ENCODE measurements at places on chromosomes 2 and 18.

DNA sequence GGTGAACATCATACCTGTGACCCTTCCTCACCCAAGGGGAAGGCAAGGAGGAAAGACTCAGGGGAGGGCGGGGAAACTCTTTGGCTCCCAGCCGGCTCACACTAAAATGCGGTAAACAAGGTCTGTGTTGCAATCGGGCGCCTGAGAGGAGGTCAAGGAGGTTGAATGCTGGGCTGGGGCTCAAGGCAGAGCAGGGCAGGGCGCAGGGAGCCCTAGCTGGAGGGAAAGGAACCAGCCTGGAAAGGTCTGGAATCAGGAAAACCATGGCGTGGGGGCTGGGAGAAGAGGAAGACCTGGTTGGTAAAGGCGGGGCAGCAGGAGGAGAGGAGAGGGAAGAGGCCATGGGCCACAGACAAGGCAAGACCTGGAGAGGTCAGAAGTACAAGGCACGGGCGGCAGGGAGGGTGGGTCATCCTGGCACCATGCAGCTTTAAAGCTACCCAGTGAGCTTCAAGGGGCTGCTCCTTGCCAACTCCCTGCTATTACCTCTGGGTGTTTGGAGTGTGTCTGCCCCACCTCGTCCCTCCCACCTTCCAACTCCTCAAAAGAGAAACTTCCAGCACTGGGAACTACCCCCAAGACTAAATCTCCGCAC, 4.8 kb upstream of the TMEM37 start:
- no peak for DNase-seq

DNA sequence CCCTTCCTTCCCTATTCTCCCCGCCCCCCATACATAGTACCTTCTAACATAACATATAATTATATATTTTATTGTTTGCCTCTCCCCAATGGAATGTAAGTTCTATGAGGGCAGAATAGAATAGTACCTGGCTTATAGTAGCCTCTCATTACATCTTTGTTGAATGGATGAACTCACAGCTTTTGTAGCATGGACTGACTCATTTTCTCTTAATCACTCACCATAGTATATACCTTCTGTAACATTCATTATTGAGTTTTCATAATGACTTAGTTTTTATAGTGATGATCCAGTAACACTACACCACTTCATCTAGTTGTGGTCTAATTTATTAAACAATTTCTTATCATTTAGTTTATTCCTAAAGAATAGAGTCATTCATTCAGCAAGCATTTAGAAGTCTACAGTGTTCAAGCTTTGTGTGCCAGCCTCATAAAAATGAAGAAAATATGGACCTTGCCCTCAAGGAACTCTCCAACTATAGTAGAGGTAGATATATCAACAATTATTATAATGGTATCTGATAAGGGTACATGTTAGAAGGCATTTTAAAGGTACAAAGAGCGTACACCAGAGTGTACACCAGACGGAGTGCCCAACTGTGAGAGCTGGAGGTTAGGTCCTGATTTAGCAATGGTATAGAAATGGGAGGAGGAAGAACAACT, 31.1 kb downstream of the NCOA1 start:
- DNase-seq = no peak

GRCh38 chr18:11368020-11368419, 218.7 kb upstream of the PIEZO2 start:
- no peak for DNase-seq

GRCh38 chr2:137300987-137301386, 535.6 kb downstream of the THSD7B start:
- no peak for DNase-seq

DNA sequence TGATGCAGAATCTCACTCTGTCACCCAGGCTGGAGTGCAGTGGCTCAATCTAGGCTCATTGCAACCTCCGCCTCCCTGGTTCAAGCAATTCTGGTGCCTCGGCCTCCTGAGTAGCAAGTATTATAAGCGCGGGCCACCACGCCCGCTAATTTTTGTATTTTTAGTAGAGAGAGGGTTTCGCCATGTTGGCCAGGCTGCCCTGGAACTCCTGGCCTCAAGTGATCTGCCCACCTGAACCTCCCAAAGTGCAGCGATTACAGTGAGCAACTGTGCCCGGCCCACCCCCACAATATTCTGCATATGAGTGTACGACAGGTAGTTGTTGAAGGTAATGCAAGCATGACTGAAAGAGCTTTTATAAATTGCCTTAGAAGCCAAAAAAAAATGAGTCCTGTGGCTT, 1.2 kb downstream of the WDR75 start:
- DNase-seq = no peak

DNA sequence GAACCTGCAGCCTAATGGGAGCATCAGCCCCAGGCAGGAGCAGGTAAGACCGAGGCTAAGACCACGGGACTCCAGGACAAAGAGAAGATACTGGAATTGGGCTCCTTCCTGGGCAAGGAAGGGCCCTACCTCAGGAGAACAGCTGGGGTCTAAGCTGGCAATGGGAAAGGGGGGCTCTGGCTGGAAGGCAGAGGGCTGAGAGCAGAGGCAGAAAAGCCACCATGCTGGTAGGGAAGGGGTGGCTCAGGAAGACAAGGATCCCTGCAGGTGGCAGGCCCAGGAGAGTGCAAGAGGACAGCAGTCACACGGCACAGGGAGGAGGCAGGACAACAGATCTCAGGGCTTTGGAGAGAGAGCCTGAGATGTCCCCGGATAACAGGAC, 203.5 kb downstream of the NDUFA10 start:
- no peak for DNase-seq

DNA sequence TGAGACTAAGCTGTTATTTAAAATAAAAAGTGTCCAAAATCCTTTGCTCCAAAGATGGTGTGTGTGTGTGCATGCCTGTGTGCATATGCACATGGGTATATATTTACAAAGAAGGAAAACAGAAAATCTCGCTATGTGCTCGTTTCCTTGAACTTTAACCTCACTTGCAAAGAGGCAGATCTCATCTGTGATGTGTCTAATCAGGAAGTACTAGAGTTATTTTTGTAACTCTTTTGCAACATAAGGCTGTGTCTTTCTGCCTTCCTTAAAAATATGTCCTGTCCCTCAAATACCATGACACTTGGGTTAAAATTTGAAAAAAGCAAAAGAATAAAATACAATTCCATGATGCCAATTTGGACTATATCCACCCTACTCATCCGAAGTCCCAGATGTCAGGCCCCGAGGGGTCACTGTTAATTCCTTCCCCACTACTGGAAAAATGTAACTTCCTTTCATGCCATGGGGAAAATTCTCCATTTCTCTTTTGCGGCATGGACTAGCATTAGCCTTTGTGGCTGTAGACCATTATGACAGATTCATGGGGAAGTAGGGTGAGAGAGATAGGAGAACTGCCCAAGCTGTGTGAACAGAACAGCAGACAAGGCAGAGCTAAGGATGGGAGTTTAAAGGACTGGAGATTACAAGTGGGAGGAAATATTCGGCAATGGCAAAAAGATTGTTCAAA, 191.3 kb downstream of the MYO1B start:
- DNase-seq = no peak

- DNase-seq = no peak
Observed at GRCh38 chr18:63979409-63979920, 9.6 kb downstream of the SERPINB8 start.

DNA sequence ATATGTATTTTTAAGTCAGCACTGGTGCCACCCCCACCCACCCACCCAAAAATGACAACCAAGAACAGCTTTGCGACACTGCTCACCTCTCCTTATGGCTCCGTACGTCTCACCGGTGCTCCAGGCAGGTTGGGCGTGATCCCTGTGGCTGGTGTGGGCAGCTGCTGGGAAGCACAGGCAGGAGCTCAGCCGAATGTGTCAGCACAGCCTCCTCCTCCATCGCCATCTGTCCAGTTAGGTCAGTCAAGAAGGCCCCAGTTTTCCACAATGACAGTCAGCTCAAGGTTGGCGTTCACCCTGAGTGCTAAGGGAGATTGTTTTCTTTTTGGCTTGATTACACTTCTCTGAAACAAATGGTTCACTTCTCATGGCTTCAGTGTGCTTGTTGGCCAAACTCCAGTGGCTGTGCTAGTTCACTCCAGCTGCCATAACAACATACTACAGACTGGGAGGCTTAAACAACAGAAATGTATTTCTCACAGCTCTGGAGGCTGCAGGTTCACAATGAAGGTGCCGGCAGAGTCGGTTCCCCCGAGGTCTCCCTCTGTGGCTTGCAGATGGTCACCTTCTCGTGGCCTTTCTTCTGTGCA, 30.2 kb downstream of the AMER3 start:
- DNase-seq = no peak

DNA sequence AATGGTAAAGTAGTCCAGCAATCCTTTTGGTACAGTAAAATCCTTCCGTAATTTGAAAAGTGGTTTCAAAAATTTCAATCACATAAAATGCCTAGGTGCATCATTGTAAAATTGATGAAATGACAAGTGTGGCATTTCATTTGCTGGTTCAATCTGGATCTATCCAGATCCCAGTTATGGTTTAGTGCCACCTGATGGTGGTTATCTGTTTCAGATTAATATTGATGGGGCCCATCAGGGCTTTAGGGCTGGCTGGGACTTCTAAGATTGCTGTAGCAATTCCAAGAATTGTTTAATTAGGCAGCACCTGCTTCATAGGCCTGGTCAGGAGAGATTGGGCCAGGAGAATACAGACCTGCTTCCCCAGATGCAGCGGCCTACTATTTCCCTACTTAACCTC, 55.5 kb upstream of the PIK3C3 start:
- no peak for DNase-seq

DNA sequence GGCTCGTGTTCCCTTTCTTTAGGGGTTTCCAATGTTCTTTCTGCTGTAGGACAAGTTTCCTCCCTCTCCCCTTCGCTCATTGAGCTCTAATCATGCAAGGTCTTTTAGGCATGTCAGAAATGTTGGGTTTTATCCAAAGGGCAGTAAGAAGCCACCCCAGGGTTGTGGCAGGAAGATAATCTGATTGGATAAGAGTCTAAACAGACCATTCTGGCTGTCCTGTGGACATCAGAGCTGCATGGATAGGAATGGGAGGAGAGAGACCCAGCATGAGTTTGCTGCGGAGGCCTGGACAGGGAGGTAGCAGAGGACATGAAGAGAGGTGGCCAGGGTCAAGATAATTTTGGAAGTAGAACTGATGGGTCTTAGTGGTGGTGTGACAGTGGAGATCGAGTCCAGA, 88.2 kb downstream of the ACKR3 start:
- DNase-seq = no peak

DNA sequence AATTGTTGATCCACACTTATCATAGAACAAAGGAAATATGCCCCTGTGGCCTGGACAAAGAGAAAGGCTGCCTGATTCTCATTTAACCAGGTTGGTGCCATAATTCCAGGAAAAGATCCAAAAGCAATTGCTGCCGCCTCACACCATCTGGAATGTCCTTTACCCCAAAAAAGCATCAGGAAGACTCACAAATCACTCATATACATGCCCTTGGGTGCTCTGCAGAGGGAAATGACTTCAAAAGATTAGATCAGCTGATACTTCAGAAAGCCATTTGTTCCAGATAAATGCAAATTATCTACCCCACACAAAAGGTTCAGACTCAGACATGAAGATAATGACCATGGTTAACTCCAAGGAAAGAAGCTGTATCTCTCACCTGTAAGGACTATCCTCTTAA, 285.8 kb downstream of the C1D start:
- DNase-seq = no peak

GRCh38 chr2:60295636-60295962, 257.9 kb downstream of the BCL11A start:
- no peak for DNase-seq

GRCh38 chr2:179422037-179422643, 157.5 kb upstream of the SESTD1 start:
- DNase-seq = no peak

- no peak for DNase-seq
Observed at GRCh38 chr2:36203366-36203765, 152.2 kb upstream of the CRIM1 start.

GRCh38 chr2:25808006-25808383, 70.3 kb downstream of the ASXL2 start:
- no peak for DNase-seq

- no peak for DNase-seq
Observed at GRCh38 chr18:70331456-70332097, 42.7 kb downstream of the SOCS6 start.

DNA sequence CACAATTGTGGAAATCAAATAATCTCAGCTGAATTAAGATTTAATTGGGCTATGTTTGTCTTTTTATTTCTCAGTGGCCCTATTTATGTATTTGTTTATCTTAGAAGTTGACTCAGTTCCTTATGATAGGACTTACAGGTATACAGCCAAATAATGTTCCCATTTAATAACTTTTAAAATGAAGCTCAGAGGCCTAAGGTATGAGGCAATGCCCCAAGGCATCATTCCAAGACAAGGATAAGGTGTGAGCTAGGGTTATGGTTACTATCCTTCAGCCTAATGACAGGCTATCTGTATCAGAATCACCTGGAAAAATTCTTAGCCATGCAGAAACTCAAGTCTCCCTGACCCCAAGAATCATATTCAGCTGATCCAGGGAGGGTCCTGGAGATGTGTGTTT, 7.4 kb upstream of the NRBP1 start:
- no peak for DNase-seq

DNA sequence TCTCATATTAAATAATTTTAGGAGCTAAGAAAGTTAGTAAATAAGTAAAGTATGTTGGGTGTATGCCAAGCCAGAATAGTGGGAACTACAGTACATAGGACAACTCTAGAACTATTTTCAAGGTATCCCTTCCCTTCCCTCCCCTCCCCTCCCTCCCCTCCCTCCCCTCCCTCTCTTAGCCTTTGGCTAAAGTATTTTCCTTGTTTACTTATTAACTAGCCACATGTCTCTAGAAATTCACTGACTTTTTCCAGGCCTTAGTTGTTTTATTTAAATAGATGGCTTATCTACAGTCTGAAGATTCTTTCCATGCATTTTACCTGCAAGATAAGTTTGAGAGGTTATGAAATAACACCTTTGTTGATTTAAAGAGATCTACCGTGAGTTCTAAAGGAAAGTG, 402.1 kb downstream of the PARD3B start:
- no peak for DNase-seq

- no peak for DNase-seq
Observed at GRCh38 chr18:46419391-46420141, 237.5 kb downstream of the LOXHD1 start.

DNA sequence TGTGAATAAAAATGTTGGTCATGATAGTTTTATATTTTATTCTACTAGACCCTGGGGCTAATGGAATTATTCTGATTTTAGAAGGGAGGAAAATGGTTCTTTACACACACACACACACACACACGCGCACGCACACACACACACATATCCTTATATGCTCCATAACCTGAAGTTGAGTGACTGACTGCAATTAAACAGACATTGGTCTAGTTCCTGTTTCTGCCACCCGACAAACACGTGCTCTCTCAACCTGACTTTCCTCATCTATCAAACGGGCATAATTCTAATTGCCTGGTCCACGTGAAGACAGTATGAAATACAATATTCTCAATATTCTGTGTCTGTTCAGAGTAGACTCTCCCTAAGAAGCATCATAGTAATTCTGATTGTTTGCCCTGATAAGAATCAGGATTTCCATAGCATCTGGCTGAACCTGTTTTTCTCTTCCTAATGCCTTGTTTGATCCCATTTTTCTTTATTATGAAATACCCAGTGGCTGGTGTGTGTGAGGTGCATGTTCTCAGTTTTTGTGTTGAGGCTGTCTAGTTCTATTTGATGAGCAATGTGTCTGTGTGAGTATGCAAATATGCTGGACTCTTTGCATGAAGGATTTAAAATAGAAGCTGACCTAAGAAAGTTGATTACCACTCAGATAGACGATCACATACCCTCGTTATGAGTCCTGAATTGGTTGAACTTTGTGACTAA, 51.0 kb downstream of the SETBP1 start:
- no peak for DNase-seq

GRCh38 chr2:101873543-101873942, 118.2 kb upstream of the IL1R2 start:
- no peak for DNase-seq

Data from activated CD4-positive, CD25-positive, alpha-beta regulatory T cell treated with anti-CD3 and anti-CD28 coated beads, Interleukin-2, amount 50 U/mL, for 16 hours (primary cell).